H9 (cell line): ENCODE measurements at places on chromosomes 3 and 15.

DNA sequence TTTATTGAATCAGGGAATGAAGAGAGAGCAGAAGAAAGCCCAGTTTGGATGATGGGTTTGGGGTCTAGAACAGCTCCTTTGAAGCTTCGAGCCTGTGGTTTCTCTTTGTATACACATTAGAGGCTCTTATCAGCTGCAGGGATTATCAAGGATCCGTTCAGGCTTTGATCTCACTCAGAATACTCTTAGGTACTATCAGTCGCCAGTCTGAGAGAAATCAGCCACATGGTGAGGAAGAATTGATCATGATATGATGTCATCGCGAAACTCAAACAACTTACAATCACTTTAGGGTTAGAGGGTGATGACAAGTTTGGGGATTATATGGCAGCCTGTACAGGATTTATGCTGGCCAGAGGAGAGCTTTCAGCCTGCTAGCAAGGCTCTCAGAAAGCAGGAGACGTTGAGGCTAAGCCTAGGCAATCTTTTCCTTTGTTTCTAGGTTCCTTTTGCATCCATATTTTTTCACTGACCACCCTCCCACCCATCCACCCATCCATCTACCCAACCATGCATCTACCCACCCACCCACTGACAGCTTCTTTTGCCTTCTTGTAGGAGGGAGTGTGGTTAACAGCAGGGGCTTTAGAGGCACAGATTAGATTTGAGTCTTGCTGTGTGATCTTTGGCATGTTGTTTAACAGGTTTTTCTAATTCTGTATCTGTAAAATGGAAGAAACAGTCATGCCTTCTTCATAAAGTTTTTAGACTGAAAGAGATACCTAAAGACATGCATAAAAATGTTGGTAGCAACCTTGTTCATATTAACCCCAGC lies 330.4 kb upstream of the LRRFIP2 start:
- DNase-seq: no peak

GRCh38 chr3:126389112-126389793 lies 5.5 kb upstream of the CFAP100 start:
- DNase-seq: peak; percentile 94

DNA sequence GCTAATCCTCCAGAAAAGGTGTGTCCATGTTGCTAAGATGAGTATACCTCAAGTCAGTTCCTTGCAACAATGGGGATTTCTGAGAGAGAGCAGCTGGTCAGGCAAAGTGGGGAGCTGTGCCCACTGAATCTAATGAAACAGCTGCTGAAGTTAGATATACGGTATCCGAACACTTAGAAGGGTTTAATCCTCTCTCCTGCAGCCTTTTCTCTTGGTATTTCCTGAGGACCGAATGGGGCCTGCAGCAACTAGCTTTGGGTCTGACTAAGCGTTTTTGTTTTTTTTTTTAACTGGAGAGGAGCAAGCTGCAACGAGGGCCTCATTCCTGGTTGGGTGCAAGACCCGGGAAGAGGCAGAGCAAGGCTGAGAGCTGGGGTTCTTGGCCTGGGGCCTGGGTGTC lies 37.6 kb upstream of the BNC1 start:
- DNase-seq: no peak

GRCh38 chr3:8834974-8835373 lies 65.6 kb upstream of the OXTR start:
- no peak for DNase-seq

GRCh38 chr3:124483915-124484470 lies 246.3 kb upstream of the UMPS start:
- no peak for DNase-seq
